ENCODE measurements at places on chromosomes 6 and 20.

DNA sequence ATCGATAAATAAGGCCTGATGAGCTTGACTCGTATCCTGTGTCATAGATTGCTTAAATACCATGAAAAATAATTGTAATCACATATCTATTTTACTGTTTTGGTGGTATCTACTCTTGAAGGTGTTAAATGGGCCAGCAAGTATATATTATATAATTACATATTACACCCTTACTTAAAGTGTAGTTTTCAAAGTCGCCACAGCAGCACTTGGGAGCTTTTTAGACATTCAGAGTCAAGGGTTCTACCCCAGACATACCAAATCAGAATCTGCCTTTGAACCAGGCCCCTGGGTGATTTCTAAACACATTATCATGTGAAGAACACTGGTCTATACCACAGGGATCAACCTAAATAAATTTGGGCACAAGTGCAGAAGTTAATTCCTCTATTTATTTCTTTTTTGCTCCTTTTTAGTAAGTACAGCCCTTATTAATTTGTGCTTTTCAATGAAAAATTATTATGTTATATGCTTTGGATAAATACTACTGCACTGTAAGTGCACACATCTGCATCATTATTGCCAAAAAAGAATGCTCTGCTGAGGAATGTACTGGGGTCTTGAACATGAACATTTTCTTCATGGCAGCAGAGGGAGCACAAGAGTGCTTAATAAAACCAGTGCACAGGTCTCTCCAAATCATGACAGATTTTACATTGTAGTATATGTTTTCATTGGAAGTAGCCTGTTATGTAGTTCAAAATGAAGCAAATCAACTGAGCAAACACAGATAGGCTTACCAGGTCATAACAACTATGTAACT, 3.1 kb upstream of the ATXN1 start:
- DNase-seq, result no peak

DNA sequence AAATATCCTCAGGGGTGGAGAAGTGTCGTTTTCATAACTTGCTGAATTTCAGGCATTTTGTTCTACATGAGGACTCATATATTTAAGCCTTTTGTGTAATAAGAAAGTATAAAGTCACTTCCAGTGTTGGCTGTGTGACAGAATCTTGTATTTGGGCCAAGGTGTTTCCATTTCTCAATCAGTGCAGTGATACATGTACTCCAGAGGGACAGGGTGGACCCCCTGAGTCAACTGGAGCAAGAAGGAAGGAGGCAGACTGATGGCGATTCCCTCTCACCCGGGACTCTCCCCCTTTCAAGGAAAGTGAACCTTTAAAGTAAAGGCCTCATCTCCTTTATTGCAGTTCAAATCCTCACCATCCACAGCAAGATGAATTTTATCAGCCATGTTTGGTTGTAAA, 20.3 kb upstream of the MAPK13 start:
- no peak for DNase-seq

DNA sequence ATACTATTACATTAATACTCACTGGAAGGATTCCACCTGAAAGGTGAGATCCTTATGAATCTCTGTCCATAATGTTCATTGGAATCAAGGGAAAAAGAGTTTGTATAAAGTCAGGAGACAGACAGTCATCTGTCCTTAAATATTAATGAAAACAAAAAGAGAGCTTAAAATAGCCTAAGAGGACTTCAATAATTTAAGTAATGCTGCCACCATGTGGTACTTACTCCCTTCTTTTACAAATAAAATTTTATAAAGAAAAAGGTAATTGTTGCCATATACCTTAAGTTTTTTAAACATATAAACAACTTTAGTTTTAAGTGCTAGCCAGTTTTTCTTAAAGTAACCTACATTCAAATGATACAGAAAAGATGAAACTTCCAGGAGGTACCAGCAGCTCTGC, 5.1 kb downstream of the BLOC1S5 start:
- no peak for DNase-seq

- DNase-seq, result no peak
Measured at GRCh38 chr6:124866040-124866439, 96.2 kb upstream of the RNF217 start.

- no peak for DNase-seq
Measured at GRCh38 chr6:140609956-140610355, 1235.5 kb upstream of the CITED2 start.

DNA sequence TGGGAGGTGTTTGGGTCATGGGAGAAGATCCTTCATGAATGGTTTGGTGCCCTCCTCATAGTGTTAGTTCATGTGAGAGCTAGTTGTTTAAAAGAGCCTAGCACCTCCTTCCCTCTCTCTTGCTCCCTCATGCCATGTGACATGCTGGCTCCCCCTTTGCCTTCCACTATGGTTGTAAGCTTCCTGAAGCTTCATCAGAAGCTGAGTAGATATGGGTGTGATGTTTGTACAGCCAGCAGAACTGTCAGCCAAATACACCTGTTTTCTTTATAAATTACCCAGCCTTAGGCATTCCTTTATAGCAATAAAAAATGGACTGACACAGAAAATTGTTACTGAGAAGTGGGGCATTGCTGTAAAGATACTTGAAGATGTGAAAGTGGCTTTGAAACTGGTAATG, 731.1 kb upstream of the FLRT3 start:
- no peak for DNase-seq

DNA sequence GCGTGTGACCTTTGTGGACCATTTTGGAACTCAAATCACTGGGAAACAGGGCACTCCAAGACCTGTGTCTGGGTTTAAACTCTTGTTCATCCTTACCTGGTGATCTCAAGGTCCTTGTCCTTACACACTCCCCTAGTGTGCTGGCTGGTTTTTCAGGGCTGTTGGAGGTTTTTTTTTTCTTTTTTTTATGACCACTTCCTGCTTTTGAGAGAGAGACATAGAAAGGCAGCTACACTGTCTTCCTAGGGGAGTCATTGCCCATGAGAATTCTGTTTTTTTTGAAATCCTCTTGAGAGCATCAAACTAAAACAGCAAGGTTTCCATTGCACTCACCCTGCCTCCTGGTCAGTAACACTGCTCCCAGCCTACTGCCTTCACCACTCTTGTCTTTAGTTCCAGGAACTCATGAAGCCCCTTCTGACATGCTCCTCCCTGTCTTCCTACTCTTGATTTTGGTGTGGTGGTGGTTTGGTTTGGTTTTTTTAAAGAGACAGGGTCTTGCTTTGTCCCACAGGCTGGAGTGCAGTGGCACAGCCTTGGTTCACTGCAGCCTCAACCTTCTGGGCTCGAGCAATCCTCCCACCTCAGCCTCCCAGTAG, 28.6 kb downstream of the PRPH2 start:
- DNase-seq, result no peak

- DNase-seq, result no peak
Measured at GRCh38 chr6:128131566-128131965, 230.7 kb upstream of the THEMIS start.

- DNase-seq, result no peak
Measured at GRCh38 chr20:43554369-43554768, 4.5 kb upstream of the SGK2 start.

- no peak for DNase-seq
Measured at GRCh38 chr6:14366872-14367271, 249.3 kb downstream of the CD83 start.

DNA sequence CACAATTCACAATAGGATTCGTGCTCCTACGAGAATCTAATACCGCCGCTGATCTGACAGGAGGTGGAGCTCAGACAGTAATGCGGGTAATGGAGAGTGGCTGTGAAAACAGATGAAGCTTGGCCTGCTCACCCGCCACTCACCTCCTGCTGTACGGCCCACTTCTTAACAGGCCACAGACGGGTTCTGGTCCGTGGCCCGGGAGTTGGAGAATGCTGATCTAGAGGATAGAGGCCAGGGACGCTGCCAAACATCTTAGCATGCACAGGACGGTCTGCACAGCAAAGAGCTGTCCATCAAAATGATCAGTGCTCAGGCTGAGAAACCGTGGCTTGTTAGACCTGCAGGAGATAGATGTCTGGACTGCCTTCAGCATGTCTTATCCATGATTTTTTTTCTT, 186.4 kb downstream of the SASH1 start:
- no peak for DNase-seq

GRCh38 chr6:147603392-147604081, 95.0 kb downstream of the SAMD5 start:
- DNase-seq, result no peak

DNA sequence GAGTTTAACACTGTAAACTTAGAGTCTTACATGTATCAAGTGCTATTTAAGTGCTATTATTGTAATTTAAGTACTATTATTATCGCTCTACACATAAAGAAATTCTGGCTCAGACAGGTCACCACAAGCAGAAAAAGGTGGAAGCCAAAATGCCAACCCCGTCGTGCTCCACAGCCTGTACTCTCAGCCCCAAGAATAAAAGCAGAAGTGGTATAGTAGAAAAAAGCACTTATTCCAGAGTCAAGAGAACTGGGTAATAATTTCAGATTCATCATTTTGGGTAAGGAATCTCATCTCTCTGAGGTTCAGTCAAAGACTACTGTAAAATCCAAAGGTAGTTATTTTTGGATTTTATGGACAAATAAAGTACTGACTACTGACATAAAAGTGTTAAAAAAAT, 943 bp downstream of the ZUP1 start:
- DNase-seq, result no peak
